ENCODE measurements at places on chromosomes 5 and 9. TPM values are rescaled to one million over a fixed set of nuclear protein-coding genes. Genes with fewer than 3 reads are reported as not detected.

- H3K4me1 ChIP-seq, result no peaks in the 10 kb centered on the region
- H3K36me3 ChIP-seq, result no peaks in the 10 kb centered on the region
- H3K27me3 ChIP-seq, result no peaks in the 10 kb centered on the region
Observed at GRCh38 chr9:82726424-82727276, 336.3 kb downstream of the RASEF start.

The PPP1R26 gene
- total RNA-seq, result 0.29 TPM

The GNA14 gene
- not detected for total RNA-seq

The PCDHA13 gene
- total RNA-seq, result not detected

GRCh38 chr9:137341227-137341626 is 39.2 kb upstream of the NRARP start:
- H3K27ac ChIP-seq, result no peak overlapping the region
- no peaks in the 10 kb centered on the region for H3K27me3 ChIP-seq
- H3K4me1 ChIP-seq, result no peaks in the 10 kb centered on the region
- H3K36me3 ChIP-seq, result no peaks in the 10 kb centered on the region

DNA sequence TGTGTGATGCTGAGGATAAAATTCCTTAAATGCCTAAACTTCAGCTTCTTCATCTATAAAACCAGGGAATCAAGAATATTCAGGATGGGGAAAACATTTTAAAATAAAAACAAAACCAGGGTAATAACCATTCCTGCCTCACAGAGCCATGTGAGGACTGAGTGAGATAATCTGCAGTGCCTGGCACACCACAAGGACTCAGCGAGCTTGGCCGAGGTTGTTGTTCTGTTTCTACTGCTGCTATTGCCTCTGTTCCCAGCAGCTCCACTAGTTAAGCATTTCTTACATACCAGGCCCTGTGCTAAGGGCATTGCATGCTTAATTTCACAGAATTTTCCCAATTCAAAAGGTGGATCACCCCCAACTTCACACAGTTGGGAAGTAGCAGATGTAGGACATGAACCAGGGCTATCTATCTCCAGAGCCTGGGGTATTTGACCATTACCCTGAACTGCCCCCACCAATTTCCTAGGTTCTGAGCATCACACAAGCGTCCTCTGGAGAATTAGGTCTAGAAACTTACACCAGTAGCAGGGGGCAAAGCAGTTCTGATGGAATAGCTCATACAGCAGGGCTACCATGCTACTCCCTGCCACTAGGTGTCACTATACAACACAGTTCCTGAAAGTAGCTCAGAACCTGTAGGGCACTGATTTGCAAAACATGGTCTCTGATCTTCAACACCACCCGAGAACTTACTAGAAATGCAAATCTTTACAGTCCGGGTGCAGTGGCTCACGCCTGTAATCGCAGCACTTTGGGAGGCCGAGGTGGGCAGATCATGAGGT is 74.3 kb downstream of the LRSAM1 start:
- H3K27ac ChIP-seq, result no peak overlapping the region
- H3K4me3 ChIP-seq, result no peak overlapping the region
- peak; percentile 24 for DNase-seq
- H3K4me1 ChIP-seq, result no peaks in the 10 kb centered on the region

- peaks cover 5% of the 10 kb centered on the region for H3K36me3 ChIP-seq
- H3K4me1 ChIP-seq, result no peaks in the 10 kb centered on the region
Observed at GRCh38 chr5:148443241-148443640, 59.5 kb downstream of the FBXO38 start.

The FOXD4 gene
- not detected for total RNA-seq

DNA sequence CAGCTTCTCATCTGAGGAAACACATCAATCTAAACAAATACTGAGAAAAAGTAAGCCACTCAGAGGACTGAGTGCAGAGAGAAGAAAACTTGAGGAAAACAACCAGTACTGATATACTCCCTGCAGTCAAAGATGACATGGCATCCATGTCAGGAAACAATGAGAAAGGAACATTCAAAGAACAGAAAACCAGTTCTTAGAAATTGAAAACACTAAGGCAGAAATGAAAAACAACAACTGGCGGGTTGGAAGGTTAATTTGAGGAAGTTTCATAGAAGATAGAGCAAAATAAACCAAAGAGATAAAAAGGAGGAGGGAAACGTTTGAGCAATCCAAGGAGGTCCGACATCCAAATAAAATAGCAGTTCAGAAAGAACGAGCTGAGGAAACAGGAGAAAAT is 475.2 kb downstream of the HINT1 start:
- peaks cover 16% of the 10 kb centered on the region for H3K27me3 ChIP-seq
- DNase-seq, result no peak
- no peak overlapping the region for H3K4me3 ChIP-seq
- no peak overlapping the region for H3K27ac ChIP-seq
- no peaks in the 10 kb centered on the region for H3K4me1 ChIP-seq

The PCDHA5 gene
- not detected for total RNA-seq

GRCh38 chr9:37938121-37938891 is 34.4 kb upstream of the SLC25A51 start:
- no peaks in the 10 kb centered on the region for H3K36me3 ChIP-seq
- no peak for DNase-seq
- no peaks in the 10 kb centered on the region for H3K4me1 ChIP-seq
- no peak overlapping the region for H3K4me3 ChIP-seq

GRCh38 chr5:89280103-89281037 is 397.4 kb upstream of the MEF2C start:
- H3K27me3 ChIP-seq, result peaks cover 4% of the 10 kb centered on the region
- no peak for DNase-seq
- no peaks in the 10 kb centered on the region for H3K4me1 ChIP-seq
- H3K27ac ChIP-seq, result no peak overlapping the region
- no peaks in the 10 kb centered on the region for H3K36me3 ChIP-seq
- H3K4me3 ChIP-seq, result no peak overlapping the region

- H3K4me1 ChIP-seq, result no peaks in the 10 kb centered on the region
- no peaks in the 10 kb centered on the region for H3K27me3 ChIP-seq
- no peak overlapping the region for H3K4me3 ChIP-seq
- H3K36me3 ChIP-seq, result no peaks in the 10 kb centered on the region
- H3K27ac ChIP-seq, result no peak overlapping the region
Observed at GRCh38 chr9:69444021-69444420, 119.0 kb downstream of the ENTREP1 start.

DNA sequence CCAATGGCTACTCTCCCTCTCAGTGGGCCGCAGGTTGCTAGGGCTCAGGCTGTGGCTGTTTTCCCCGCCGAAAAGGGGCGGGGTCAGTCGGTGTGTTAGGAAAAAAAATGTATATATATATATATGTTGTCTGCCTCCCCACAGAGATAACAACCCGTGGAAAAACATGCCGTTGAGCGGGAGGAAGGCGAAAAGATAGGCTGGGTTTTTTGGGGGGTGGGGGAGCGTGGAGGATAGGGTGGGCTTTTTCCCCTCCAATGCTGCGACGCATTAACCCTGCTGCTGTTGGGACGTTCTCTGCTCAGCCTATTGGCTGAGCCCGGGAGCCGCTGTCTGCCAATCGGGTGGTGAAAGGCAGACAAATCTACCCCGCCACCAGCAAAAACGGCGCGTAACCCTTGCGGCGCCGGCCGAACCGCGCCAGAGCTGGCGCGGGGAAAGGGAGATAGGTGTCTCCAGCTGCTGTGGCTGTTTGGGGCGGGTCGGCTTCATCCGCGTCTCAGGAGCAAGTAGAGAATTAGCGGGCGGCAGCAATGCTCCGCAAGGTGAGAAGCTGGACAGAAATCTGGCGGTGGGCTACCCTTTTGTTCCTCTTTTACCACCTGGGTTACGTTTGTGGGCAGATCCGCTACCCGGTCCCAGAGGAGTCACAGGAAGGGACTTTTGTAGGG is at the start of gene PCDHGC4:
Gene PCDHGC4, plus strand, starts transcription at position 390 of the 671 bp plus-strand sequence. Its CDS starts 144 bp downstream, at position 534.
- peaks cover 82% of the 10 kb centered on the region for H3K27me3 ChIP-seq
- no peaks in the 10 kb centered on the region for H3K36me3 ChIP-seq
- H3K4me3 ChIP-seq, result peak within 1 kb of the TSS; percentile 45

GRCh38 chr5:8184455-8185063 is 315.6 kb downstream of the MTRR start:
- no peak overlapping the region for H3K27ac ChIP-seq
- H3K27me3 ChIP-seq, result no peaks in the 10 kb centered on the region
- peak; percentile 47 for DNase-seq

- no peak overlapping the region for H3K27ac ChIP-seq
- H3K36me3 ChIP-seq, result no peaks in the 10 kb centered on the region
- H3K4me1 ChIP-seq, result peaks cover 18% of the 10 kb centered on the region
- no peak overlapping the region for H3K4me3 ChIP-seq
Observed at GRCh38 chr9:68999393-69000105, 14.4 kb downstream of the PRKACG start.

The SLC6A19 gene
- total RNA-seq, result not detected

The SCGB3A2 gene
- not detected for total RNA-seq

The NDFIP1 gene
- total RNA-seq, result 104 TPM

- H3K4me1 ChIP-seq, result no peaks in the 10 kb centered on the region
- no peak overlapping the region for H3K27ac ChIP-seq
- H3K36me3 ChIP-seq, result no peaks in the 10 kb centered on the region
- peaks cover 8% of the 10 kb centered on the region for H3K27me3 ChIP-seq
- H3K4me3 ChIP-seq, result no peak overlapping the region
- DNase-seq, result no peak
Observed at GRCh38 chr5:137200906-137201700, 298.0 kb downstream of the SPOCK1 start.

GRCh38 chr9:115604831-115605483 is 487.0 kb upstream of the TNC start:
- no peaks in the 10 kb centered on the region for H3K36me3 ChIP-seq
- no peak overlapping the region for H3K27ac ChIP-seq
- peaks cover 4% of the 10 kb centered on the region for H3K27me3 ChIP-seq
- no peak overlapping the region for H3K4me3 ChIP-seq
- no peaks in the 10 kb centered on the region for H3K4me1 ChIP-seq

DNA sequence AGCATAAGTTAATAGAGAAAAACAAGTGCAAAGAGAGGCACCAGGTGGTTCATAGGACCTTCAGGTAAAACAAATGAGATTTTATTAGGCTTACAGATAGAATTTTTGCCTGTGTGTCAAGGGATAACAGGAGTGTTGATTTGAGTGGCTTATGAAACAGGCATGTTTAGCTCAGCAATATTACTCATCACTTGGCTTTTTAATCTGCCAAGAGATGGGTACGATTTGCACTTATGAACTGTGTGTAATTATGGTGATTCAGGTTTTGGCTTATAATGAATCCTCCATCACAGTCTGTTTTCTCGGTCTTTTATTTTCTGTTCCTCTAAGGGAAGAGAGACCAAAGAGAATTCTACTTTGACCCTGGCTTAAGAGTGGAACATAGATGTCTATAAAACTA is 199.3 kb downstream of the DMRTA1 start:
- H3K27me3 ChIP-seq, result no peaks in the 10 kb centered on the region
- H3K27ac ChIP-seq, result no peak overlapping the region
- no peak for DNase-seq
- no peaks in the 10 kb centered on the region for H3K4me1 ChIP-seq
- H3K36me3 ChIP-seq, result no peaks in the 10 kb centered on the region

The PLAC8L1 gene
- 0.36 TPM for total RNA-seq

The SLC1A1 gene
- total RNA-seq, result not detected

DNA sequence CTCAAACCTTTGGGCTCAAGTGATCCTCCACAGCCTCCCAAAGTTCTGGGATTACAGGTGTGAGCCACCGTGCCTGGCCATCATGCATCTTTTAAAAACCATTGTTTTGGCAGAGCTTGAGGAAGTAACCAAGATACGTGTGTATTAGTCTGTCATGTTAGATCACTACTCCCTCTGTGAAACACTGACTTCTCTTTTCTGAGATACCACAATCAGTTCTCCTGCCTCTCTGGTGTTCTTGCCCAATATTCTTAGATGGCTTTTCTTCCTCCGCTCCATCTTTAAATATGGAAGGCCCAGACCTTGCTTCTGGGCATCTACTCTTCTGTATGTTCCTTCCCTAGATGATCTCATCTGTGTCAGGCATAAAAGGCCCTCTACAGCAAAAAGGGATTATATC is 14.2 kb upstream of the CCNB1 start:
- DNase-seq, result no peak
- H3K27ac ChIP-seq, result no peak overlapping the region
- no peaks in the 10 kb centered on the region for H3K4me1 ChIP-seq
- no peaks in the 10 kb centered on the region for H3K36me3 ChIP-seq
- H3K27me3 ChIP-seq, result no peaks in the 10 kb centered on the region

- H3K4me3 ChIP-seq, result no peak overlapping the region
- peaks cover 2% of the 10 kb centered on the region for H3K27me3 ChIP-seq
- H3K36me3 ChIP-seq, result no peaks in the 10 kb centered on the region
- H3K4me1 ChIP-seq, result no peaks in the 10 kb centered on the region
Observed at GRCh38 chr5:107813559-107813958, 142.8 kb upstream of the EFNA5 start.

DNA sequence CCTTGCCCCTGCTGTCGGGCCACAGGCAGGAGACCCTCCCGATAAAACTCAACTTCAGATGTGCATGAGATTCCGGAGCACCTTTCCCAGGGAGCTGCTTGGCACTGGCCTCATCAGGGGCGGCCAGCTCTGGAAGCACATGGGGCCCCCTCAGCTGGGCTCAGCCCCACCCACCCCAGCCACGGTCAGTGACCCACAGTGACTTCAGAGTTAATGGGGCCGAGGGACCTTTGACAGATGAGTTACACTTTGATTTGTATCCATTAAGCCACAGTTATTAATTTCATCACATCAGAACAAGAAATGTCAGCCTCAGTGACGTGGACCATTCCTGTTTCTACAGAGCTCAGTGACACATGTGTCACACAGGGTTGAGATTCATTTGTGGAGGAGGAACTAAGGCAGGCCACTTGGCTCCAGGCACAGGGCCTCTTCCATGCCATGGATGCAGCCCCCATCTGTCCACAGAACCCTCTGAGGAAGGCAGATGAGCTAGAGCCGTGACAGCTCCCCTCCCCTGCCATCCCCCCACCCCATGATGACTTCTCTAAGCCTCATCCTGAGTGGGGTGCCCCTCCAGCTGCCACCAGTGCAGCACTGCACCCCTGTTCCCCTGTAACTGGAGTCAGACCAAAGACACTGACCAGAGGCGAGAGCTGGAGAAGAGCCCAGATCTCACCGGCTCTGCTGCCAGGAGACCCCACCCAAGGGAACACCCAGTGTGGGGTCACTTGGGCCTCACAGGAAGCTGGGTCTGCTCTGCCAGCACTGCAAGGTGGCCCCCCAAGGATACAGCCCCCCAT is 69.4 kb upstream of the ADAMTS2 start:
- peaks cover 7% of the 10 kb centered on the region for H3K27me3 ChIP-seq

GRCh38 chr5:147803926-147804325 is 21.4 kb upstream of the JAKMIP2 start:
- DNase-seq, result no peak
- no peak overlapping the region for H3K27ac ChIP-seq
- no peaks in the 10 kb centered on the region for H3K36me3 ChIP-seq
- H3K4me1 ChIP-seq, result no peaks in the 10 kb centered on the region
- no peak overlapping the region for H3K4me3 ChIP-seq

The RAB3C gene
- not detected for total RNA-seq

Measured in activated naive CD4-positive, alpha-beta T cell treated with anti-CD3 and anti-CD28 coated beads for 36 hours (primary cell).